ENCODE measurements at places on chromosomes 6 and 20.

DNA sequence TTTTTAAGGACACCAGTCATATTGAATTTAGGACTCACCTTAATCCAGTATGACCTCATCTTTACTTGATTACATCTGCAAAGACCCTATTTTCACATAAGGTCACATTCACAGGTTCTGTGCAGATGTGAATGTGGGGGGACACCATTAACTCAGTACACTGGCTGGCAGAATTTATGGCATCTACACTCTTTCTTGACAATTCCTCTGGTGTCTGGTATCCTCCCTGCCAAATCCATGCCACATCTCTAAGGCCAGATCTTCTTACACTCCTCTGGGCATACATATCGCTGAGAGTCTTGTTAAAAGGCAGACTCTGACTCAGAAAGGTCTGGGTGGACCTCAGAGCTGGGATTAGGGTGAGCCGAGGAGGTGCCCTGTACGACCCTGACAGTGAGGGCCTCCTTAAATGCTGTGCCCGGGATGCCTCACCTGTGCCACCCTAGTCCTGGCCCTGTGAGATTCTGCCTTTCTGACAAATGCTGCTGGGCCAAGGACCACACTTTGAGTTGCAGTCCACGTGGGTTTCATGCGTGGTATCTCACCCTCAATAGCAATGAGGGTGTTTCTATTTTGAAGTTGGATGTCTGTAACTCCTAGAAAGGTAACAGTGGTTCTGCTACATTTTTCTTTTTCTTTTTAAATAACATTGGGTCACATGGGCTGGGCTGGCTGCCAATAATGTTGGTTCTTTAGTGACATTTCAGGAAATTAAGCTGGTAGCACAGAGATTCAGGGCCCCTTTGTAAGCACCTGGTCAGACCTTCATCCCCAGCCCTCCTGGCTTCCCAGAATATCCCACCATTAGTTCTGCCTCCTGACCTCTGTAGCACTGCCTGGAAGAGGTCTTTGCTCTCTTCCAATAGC lies 17.2 kb upstream of the LRRN4 start:
- ATAC-seq: no peak

DNA sequence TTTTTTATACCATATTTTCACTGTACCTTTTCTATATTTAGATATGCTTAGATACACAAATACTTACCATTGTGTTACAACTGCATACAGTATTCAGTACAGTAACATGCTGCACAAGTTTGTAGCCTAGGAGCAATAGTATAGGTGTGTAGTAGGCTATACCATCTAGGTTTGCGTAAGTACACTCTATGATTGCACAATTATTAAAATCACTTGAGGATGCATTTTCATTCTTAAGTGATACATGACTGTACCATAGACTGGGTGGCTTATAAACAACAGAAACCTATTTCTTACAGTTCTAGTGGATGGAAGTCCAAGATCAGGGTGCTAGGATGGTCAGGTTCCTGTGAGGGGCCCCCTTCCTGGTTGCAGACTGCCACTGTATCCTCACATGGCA lies 234.1 kb downstream of the SLC35F1 start:
- no peak for ATAC-seq

- no peak for ATAC-seq
These were observed 12.2 kb downstream of the EPHA7 start for GRCh38 chr6:93407186-93407585.

DNA sequence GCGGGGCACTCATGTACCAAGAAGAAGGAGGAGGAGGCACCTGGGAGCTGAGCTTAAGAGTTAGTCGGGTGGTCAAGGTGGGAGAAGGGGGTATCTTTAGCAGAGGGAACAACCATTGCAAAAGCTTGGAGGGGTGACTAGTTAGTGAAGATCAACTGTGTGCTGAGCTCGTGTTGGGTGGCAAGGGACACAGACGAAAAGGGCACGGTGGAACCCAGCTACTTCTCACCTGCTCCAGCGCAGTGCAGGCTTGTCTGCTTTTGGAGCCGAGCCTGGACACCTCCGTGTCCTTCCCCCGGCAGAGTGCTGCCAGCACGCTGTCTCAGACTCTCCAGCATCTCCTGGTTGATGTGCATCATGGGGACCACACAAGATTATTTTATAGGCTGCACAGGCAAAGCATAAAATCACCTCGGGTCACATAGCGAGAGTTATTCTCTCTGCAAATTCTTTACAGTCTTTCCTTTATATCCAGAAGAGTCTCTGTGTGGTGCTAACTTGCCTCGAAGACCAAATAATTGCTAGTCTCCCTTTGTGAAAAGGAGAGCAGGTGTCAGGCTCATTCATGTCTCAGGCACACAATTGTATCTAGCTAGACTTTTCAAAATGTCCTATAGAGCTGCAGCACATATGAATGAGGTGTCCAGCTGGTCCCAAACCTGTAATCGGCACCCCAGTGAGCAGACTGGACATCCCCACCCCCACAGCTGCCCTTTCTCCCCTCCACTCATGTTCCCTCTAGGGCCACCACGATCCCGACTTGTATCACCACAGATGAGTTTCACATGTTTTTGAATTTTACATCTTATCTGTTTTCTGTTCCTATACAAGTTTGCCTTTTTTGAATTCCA lies 123.4 kb downstream of the CEBPB start:
- ATAC-seq: no peak

- no peak for ATAC-seq
These were observed 5.7 kb downstream of the KDM1B start for GRCh38 chr6:18160911-18161310.

- peak; percentile 6 for ATAC-seq
These were observed 23.0 kb downstream of the ELOVL5 start for GRCh38 chr6:53325785-53326184.

GRCh38 chr6:32182555-32182981 lies 1.5 kb downstream of the AGER start:
- ATAC-seq: no peak

DNA sequence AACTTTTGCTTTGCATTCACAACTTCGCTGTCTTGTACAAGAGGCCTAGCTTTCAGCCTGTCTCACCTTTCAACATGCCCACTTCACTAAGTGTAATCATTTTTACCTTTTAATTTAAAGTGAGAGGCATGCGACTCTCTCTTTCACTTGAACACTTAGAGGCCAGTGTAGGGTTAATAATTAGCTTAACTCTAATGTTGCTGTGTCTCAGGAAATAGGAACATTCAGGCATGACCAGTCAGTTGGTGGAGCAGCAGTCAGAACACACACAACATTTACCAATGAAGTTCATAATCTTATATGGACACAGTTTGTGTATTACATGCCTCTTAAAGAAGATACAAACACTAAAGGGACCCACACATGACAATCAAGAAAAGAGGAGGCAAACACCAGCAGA lies 47.6 kb downstream of the HTR1B start:
- no peak for ATAC-seq

GRCh38 chr6:39057251-39058155 lies 8.9 kb downstream of the GLP1R start:
- ATAC-seq: no peak

DNA sequence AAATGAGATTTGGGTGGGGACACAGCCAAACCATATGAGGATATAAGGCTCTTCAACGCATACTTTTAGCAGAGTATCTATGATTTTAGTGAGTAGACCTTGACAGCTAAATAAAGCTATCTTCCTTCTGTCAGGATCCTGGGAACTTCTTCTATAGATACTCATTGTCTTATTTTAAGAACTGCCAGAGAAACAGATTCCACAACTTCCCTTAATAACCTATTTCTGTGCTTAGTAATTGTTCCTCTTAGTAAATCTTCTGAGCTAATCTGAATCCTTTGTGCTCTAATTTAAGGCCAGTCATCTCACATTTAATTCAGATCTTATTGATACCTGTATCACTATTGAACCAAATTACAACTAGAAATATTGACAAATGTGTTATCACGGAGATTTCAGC lies 64.0 kb upstream of the CEP85L start:
- ATAC-seq: no peak

- ATAC-seq: peak; percentile 95
These were observed 45.3 kb upstream of the COL21A1 start for GRCh38 chr6:56292505-56293181.

- no peak for ATAC-seq
These were observed 31.0 kb upstream of the GATA5 start for GRCh38 chr20:62506791-62507190.

- no peak for ATAC-seq
These were observed 83.8 kb upstream of the NXT1 start for GRCh38 chr20:23266530-23267398.

- ATAC-seq: no peak
These were observed 168.9 kb upstream of the PDE10A start for GRCh38 chr6:165831812-165832510.

DNA sequence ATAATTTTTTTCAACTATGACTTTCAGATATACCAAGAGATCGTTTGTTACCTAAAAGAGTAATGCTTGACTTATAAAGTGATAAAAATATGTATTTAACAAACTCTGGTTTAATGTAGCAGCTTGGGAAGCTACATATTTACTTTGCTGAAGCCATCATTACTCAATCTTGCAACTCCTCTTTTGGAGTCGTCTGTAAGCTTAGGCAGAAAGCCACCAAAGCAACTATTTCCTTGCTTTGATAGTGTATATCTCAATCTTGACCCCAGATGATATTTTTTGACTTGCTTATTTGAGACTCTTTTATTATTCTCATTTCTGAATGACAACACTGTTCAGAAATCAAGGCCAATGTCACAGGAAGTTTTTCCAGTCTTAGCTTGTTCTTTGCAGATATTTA lies 183.0 kb downstream of the SAMD5 start:
- ATAC-seq: no peak

DNA sequence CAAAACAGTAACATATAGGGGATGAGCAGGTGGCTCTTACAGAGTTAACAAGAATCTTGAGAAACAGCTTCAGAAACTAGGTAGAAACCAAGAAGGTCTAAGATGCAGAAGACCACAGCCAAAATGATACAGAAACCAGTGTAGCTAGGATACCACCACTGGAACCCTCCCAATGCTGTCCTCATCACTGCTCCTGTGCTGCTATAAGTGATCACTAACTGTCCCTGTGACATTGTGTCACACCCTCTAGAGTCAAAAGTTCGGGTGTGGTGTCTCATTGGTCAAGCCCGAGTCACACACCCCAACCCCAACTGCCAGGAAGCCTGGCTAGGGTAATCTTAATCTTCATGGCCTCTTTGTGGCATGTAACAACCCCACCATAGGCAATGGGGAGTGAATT lies 153.1 kb downstream of the RCAN2 start:
- no peak for ATAC-seq

DNA sequence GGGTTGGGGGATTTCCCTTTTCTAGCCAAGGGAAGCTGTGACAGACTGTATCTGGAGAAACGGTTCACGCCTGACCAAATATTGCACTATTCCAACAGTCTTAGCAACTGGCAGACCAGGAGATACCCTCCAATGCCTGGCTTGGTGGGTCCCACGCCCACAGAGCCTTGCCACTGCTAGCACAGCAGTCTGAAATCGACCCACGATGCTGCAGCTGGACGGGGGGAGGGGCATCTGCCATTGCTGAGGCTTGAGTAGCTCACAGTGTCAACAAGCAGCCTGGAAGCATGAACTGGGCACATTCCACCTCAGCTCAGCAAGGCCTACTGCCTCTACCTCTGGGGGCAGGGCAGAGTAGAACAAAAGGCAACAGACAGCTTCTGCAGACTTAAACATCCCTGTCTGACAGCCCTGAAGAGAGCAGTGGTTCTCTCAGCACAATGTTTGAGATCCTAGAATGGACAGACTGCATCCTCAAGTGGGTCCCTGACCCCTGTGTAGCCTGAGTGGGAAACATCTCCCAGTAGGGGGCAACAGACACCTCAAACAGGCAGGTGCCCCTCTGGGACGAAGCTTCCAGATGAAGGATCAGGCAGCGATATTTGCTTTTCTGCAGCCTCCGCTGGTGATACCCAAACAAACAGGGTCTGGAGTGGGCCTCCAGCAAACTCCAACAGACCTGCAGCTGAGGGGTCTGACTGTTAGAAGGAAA lies 89.9 kb upstream of the ECI2 start:
- no peak for ATAC-seq

DNA sequence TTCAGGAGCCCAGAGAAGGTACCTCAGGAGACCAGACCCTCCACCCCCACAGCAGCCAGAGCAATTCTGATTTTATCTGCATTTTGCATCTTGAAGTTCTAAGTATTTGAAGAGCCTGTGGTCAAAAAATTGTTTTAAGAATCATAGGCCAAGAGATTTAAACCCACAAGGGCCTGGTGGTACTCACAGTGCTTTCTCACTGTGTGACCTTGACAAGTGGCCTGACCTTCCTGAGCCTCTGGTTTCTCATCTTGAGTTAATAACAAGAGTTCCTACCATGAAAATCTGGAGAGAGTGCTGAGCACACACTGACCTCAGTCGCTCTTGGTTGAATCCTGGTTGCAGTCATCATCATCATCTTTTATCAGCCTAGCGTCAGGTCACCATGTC lies 45.4 kb upstream of the ID1 start:
- ATAC-seq: no peak

- ATAC-seq: no peak
These were observed 868 bp upstream of the SLC2A4RG start for GRCh38 chr20:63738687-63739129.

DNA sequence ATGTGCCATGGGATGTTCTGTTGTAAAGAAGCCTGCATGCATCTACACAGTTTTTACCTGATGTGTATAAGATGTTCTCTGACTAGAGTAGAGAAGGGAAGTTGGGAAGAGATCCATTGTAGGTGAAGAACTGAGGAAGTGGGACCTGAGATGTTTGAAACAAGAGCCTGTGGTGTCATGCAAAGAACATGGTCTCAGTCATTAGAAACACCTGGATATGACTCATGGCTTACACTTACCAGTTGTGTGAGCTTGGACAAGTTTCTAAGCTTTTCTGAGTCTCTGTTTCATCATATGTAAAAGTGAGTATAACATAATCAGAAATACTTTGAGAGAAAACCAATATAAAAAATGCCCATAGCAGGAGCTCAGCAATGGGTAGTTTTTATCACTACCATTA lies 51.9 kb upstream of the SEC63 start:
- ATAC-seq: no peak

All from SK-N-SH treated with all-trans-retinoic acid at 6 μM for 48 hours (cell line).